Spleen (tissue), 13 donors: ENCODE measurements at places on chromosomes 1 and 21.

DNA sequence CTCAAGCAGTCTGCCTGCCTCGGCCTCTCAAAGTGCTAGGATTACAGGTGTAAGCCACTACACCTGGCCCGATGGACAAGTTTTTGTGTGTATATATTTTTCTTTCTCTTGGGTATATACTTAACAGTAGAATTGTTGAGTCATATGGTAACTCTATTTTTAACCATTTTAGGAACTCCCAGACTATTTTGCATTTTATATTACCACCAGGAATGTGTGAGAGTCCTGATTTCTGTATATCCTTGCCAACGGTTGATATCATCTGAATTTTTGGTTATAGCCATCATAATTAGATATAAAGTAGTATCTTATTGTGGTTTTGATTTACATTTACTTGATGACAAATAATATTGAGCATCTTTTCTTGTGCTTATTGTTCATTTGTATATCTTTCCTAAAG is 20.7 kb downstream of the FNBP1L start:
- DNase-seq: no peak

- no peak for DNase-seq
Observed at GRCh38 chr1:193406901-193407300, 220.5 kb upstream of the B3GALT2 start.

DNA sequence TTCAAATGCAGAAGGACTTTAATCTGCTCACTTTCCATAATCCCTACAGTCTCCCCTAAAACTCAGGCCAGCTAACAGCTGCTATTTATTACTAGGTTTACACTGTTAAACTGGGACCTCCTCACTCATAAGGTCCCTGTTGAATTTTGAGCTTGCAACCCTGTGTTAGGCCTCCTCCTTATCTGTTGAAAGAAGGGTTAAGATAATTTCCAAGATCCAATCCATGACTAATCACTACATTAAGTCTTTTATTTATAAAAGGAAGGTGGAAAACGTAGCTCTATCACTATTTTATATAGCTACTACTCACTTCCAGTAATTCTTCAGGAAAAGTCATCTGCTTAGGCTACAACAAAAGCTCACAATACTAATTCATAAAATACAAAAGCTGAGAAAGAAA is 79.5 kb downstream of the EVI5 start:
- DNase-seq: no peak

- DNase-seq: no peak
Observed at GRCh38 chr1:206128196-206128595, 11.0 kb upstream of the AVPR1B start.

- no peak for DNase-seq
Observed at GRCh38 chr1:192067360-192067759, 90.9 kb upstream of the RGS18 start.

- DNase-seq: no peak
Observed at GRCh38 chr1:89635825-89636815, 3.2 kb downstream of the LRRC8C start.

DNA sequence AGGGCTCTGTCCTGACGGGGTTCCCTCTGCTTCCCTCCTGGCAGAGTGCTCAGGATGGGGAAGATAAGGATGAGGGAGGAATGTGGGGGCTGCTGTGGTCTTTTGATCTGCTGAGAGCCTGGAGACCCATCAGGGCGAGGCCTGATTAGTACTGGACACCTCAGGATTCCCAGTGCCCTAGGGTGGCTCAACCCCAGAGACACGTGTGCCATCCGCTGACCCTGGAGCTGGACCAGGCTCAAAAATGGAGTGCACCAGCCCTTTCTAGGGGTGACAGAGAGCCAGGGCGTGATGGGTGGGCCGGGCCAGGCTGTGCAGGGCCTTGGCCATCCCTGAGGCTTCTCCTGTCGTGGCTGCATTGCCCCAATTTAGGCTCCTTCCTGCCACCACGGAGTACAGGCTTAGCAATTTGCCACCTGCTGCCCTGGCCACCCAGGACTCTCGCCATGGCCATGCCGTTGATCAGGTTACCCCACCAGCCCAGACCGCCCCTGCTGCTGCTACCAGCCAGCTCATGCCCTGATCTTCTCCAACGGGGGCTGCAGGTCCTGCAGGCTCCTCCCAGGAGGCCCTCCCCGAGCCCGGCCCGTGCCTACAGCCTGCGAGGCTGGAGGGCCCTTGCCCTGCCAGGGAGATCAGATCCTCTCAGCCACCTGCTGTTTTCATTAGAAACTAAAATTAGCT is 9.5 kb downstream of the WNT4 start:
- no peak for DNase-seq

GRCh38 chr1:51241119-51241518 is 5.0 kb downstream of the RNF11 start:
- no peak for DNase-seq

- DNase-seq: no peak
Observed at GRCh38 chr1:116012716-116013115, 36.4 kb downstream of the SLC22A15 start.

- no peak for DNase-seq
Observed at GRCh38 chr21:34559089-34559631, 47.1 kb upstream of the KCNE1 start.
